ENCODE measurements at places on chromosomes 13 and 19.
A peak's percentile ranks its signal among the peaks of the same experiment; 100 is the strongest.

DNA sequence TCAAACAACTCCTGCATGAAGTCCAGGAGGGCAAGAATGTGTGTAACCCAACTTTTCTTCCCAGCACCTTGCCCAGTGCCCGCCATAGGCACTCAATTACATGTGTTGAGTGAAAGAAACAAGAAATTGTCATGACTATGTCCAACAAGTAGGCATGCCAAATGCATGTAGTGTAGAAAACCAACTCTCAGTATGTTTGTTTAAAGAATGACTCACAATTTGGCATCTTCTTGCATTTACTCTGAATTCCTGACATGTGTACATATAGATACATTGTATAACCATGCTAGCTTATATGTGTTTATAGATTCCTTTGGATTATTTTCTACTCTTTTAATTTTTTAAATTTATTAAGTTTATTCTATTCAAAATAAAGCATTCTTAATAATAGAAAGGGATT lies 305.0 kb downstream of the EFNB2 start:
- no peak for DNase-seq

DNA sequence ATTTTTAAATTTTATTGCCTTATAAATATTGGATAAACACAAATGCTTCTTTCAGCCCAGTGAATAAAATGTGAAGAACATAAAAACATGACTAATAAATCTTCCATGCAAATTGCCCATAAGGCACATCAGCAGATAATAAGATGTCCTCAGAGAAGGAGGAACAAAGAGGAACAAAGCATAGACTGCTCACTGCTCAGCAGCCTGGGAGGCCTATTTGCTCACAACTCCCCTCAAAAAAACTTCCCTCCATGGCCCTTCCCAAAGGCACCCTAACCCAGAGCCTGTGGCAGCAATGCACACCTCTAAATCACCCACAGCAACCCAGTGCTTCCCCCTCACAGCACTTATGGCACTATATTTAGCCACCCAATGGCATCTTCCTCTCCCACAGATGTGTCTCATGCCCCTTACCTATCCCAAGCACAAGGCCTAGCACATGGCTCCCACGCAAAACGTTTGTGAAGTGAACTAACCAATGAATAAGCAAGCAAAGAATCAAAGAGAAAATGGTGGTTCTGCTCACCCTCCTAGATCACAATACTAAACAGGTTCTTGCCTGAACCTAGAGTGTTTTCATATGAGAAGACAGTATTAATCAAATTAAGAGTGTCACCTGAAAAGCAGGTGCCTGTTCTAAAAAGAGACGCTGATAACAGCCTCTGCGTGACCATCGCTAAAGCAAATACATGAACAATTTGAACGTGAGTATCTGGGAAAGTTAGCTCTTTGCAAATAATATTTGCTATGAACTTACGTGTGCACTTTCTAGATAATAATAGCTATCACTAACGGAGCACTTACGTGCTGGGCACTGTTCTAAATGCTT lies 96.9 kb downstream of the TBC1D4 start:
- DNase-seq, result no peak

DNA sequence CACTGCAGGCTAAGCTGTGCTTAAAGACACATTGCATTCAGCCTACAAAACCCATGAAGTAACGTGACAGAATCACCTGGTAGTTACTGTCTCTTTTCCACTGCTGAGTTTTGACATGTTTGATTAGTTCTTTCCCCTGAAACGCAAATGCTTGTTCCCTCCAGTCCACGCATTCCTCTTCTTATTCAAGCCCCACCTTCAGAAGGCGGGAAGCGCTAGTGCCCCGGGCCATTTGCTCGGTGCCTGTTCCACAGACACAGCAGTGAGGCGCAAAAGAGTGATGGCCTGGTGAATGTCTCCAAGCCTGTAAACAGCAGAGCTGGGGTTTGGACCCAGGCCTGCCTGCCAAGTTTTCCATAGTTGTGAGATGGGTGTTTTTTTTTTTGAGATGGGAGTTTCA lies 10.9 kb downstream of the ACP4 start:
- DNase-seq, result no peak

DNA sequence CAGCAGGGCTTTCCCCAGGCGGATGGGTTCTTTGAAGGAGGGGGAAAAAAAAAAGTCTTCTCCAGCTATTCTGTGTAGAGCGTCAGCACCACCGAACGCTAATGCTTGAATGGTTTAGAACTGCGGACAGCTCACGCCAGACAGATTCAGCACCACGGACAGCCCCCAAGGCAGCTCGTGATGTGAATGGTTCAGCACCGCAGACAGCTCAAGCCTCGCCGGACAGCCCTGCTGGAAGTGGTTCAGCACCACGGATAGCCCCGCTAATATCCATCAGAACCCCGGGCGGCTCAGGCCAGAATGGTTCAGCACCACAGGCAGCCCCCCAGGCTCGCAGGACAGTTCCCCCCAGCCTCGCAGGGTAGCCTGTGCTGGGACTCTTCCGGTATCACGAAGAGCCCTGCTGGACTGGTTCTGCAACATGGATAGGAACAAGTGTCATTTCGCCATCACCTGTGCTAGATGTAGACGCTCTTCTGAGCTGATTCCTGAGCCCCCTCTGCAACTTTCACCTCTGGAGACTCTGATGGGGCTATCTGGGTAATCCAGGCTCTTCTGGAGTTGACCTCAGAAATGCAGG lies 4.9 kb upstream of the SMIM17 start:
- peak; percentile 90 for DNase-seq

- DNase-seq, result no peak
Measured at GRCh38 chr19:31002518-31003244, 346.6 kb downstream of the TSHZ3 start.

GRCh38 chr13:82740442-82740841 lies 1141.8 kb downstream of the SLITRK1 start:
- DNase-seq, result no peak

DNA sequence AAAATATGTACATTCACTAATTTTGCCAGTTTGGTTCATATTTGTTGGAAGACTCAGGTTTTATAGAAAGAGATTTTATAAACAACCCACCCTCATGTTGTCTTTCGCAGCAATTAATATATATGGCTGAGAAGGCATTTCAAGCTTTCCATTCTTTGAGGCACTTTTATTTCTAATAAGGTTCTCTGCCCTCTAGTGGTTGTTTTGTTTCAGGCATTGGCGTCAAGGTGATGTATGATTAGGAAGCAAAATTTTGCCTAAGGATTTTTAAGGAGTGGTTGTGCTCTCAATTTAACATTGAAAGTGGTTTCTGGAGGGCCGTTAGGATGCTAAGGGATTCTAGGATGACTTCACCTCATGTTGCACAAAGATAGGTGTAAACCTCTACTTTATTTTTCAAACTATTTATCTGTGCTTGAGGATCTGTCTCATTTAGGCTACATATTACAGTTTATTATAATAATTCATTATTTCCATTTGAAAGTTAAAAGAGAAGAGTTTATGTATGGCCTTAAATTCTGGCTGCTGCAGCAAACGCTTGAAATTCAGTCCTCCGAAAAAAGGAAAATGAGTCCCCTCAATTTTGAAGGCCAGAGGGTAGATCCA lies 35.9 kb downstream of the OXGR1 start:
- DNase-seq, result peak; percentile 8

DNA sequence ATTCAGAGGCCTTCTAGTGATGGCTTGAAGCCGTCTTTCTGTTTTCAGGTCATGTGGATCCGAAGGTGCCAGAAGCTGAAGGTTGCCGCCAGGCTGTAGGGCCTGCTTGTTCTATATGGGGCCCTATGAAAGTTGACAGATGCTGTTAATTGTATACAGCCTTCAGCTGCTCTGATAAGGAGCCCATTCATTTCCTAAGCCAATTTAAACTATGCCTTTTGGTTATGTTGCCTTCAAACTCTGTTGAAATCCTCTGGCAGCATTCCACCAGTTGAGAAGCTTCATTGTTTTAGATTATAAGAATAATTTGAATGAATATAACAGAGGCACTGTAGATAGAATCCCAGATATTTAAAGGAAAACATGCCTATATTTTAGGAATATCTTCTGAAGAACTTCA lies 34.4 kb downstream of the RAP2A start:
- DNase-seq, result no peak

DNA sequence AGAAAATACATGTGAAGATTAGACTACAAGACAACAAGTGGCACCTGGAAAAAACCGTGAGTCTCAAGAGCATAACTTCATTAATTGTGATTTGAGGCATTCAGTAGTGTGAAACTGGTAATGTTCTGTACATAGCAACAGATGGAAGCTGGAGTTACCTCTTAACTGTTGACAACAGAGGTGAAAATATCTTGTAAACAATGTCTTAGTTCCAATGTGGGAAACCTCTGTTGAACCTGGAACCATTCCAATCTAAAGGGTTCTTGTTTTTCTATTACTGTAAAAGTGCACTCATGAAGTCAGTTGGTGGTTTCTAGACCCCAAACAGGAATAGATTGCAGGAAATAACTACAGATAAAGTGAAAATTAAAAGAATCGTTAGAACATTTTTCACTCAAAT lies 728.4 kb downstream of the SLITRK1 start:
- no peak for DNase-seq

- no peak for DNase-seq
Measured at GRCh38 chr19:16342002-16342715, 17.5 kb downstream of the KLF2 start.

DNA sequence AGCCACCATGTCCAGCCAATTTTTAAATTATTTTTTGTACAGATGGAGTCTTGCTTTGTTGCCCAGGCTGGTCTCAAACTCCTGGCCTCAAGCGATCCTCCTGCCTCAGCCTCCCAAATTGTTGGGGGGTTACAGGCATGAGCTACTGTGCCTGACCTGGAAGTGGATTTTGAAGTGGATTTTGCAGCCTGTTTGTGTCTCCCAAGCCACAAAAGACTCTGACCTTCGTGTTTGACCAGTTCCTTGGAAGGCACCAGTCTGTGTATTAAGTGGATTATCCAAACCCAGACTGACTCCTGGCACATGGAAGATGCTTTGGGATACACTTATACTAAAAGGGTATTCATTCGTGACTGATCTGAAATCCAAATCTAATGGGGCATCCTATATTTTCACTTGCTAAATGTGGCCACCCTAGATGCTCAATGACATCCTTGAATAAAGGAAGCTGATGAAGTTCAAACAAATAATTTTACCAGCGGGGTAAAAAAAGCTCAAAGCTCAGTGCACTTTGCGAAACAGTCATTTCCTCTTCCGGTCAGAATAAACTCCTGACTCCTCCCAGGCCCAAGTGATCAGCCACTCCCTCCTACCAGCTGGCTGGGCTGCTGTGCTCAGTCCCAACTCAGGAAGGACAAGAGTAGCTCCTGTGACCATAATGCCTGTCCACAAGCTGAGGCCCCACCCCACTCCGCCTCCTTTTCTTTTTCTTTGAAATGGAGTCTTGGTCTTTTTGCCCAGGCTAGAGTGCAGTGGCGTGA lies 32.6 kb upstream of the GATAD2A start:
- no peak for DNase-seq

GRCh38 chr13:83214452-83214851 lies 667.8 kb downstream of the SLITRK1 start:
- DNase-seq, result no peak

- no peak for DNase-seq
Measured at GRCh38 chr13:109272595-109273325, 513.6 kb downstream of the IRS2 start.

DNA sequence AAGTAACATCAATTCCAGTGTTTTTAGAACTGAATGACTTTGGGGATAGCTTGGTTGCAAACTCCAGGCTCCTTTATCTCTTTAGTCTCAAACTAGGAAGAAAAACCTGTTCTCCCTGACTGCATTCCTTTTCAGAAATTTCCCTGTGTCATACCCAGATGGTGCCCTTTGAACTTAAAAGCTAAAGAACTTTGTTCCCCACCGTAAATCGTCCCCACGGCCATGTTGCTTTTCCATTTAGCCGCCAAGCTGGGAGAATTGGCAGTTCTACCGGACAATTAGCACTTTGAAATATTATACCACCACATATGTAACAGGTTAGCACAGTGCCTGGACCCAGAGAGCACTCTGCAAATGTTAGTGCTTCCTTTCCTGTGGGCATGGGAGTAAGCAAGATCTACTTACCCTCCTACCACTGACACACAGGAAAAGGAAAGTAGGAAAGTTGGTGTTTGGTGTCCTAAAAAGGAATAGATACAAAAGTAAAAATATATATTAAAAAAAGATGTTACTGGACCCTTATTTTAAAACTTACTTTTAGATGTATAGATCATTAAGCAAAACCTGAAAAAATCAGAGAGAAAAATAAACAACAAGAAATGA lies 191.9 kb upstream of the MIR17HG start:
- DNase-seq, result no peak

DNA sequence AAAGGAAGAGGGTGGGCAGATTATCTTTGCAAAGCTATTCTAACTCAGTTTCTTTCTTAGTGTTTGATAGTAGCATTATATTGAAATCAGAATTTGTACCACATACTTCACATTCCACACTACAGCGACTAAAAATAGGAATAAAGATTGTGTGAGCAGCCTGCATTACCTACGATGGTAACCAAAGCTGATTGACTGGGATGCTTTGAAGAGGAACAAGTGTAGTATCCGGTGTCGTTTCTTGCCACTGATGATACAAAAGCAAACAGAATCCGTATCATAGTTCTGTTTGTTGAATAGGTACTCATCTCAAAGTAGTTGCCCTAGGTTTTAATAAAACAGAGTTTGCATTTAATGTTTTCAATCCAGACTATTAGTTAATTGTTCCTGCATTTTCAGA lies 51.2 kb downstream of the FLT3 start:
- no peak for DNase-seq

DNA sequence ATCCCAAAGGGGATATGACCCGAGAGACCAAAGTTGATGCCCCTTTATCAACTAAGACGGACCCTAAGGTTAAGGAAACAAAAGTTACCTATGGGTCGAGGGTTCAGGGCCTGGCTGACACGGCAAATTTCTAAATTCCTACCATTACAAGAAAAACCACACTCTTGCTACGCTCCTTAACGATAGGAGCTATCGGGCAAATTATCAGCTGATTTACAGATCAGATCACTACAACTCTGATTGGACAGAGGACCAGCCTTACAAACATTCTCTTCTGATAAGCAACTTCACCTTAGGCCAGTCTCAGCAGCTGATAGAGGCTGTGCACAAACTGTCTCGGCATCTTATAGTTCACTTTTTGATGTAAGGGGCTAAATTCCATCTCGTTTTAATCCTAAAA lies 117.9 kb downstream of the KCTD15 start:
- DNase-seq, result no peak

DNA sequence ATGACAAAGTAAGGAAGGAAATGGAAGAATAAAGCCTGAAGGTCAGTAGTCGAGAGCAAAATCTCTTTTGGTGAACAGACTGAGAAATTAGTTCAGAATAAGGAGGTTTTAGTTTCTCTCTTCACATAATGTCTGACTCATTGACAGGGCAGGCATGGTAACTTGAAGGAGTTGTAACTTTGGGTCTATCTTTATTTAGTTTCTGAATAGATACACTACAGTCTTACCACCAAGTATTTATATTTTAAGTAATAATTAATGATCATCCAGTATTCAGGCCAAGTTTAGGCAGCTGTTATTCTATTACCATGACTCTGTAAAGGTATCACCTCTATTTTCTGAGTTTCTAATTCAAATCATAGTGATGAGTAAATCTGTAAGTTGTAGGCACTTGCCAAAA lies 219.9 kb downstream of the SPRY2 start:
- DNase-seq, result no peak

DNA sequence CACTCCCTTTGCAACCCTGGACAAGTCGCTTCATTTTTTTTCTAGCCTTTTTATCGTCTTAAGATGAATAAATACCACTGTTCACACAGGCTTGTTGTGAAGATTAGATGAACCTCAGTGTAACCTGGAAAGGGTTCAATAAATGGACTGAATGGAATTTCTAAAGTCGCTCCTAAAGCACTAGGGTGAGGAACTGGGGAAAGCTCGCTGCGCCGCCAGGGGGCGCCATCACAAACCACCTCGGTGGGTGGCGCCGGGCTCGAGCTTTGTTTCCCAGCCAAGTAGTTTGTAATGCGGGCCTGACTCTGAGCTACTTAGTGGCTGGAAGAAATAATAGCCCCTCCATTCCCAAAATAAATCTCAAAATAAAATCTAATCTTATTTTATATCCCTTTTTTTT lies 2.2 kb upstream of the CEACAM6 start:
- peak; percentile 57 for DNase-seq

Data from urothelium cell line (cell line).